Activated CD4-positive, alpha-beta T cell treated with anti-CD3 and anti-CD28 coated beads, Interleukin-2, amount 50 U/mL, for 1 hour (primary cell): ENCODE measurements at places on chromosomes 1 and 21.

- no peak for DNase-seq
Measured at GRCh38 chr21:34935452-34935851, 113.7 kb downstream of the RUNX1 start.

GRCh38 chr1:31828341-31828740, 12.5 kb upstream of the SPOCD1 start:
- DNase-seq = no peak

DNA sequence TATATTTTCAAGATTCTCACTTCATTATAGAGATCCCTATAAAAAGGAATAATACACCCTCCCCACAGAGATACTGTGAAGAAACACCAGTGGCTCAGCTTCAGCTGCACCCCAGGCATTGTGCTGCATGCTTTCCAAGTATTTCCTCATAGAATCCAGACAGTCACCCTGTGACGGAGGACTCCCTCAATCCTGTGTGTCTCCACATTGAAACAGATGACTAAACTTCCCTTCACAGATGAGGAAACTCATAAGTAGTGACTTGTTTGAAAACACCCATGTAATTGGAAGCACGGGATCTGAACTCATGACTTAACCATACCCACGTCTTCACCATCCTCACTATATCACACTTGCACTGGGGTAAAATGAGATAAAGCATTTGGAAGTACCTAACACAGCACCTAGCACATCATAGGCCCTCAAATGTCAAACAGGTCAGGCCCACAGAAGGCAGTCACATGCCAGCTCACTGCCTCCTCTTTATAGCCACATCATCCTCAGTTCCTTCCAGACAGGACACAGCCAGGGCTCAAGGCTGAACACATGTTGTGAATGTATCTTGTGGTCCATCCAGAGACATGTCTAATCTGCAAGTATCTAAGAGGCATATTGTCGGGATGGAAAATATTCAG, 55.2 kb downstream of the GPR161 start:
- DNase-seq = no peak

GRCh38 chr1:61585714-61586113, 139.2 kb downstream of the TM2D1 start:
- DNase-seq = no peak

DNA sequence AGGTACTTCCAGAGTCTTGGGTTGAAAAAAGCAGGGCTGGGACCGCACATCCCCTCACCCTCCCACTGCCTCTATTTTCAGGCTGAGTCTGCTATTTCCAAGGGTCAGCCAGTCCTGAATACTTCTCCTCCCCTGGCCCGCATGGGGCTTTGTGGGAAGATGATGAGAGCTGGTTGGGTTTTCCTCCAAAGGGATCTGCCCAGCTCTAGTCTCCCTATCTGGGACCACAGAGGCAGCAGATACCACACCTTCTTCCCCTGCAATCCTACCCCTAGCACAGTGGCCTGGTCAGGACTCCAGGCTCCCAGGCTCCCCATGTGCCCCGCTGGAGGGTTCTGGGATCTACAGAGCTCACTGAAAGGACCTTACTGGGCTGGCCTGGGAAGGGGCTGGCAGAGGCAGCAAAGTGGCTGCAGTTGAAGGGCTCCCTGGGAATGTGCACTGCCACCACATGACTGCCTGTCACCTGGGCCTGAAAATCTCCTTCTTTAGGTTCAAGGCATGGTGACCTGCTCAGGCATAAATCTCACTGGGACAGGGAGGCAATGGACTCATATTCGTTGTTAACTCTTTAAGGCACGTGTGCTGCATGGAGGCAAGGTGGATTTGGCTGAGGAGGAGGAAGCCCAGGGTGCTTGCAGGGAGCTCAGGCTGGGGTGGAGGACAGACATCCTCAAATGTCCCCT, 13.1 kb downstream of the CACNA1S start:
- DNase-seq = no peak

DNA sequence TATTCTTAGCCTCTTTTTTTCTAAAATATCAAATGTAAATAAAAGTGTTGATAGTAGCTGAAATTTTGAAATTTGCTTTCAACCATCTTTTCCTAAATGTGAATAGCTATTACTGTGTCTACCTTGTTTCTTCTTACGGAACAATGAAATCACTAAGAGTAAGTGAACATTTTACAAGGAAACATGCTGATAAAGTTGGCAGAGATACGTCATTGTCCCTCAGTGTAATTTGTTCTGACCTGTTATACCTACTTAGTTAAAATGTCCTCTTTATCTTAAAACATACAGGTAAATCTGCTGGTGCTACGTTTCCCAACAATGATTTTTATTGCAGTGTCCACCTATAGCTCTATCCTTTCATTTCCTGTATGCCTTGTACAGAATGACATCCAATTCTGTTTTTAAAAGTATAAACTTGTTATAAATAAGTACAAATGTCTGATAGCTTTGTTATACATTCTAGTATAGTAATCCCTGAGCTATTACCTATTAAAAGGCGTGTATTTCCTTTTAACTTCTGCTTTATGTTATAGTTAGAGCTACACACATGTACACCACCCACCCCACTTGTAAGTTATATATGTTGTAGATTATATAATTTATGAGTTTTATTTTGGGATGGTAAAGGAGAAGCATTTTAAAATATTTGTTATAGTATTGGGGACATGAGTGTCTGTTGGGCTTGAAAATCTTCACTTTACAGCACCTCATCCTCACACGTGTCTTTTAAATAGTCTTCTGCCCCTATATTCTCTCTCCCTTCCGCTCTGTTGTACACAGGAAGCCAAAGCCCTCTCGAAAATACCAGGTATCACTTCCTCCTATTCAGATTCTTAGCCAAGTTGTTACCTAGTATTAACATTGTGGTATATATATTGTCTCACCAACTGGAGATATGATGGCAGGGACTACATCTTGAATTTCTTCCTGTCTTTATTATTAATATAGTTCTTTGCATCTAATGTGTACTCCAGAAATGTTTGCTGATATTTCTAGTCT, 25.2 kb downstream of the LAMC1 start:
- no peak for DNase-seq

- no peak for DNase-seq
Measured at GRCh38 chr1:109808703-109809102, 45.0 kb upstream of the EPS8L3 start.

DNA sequence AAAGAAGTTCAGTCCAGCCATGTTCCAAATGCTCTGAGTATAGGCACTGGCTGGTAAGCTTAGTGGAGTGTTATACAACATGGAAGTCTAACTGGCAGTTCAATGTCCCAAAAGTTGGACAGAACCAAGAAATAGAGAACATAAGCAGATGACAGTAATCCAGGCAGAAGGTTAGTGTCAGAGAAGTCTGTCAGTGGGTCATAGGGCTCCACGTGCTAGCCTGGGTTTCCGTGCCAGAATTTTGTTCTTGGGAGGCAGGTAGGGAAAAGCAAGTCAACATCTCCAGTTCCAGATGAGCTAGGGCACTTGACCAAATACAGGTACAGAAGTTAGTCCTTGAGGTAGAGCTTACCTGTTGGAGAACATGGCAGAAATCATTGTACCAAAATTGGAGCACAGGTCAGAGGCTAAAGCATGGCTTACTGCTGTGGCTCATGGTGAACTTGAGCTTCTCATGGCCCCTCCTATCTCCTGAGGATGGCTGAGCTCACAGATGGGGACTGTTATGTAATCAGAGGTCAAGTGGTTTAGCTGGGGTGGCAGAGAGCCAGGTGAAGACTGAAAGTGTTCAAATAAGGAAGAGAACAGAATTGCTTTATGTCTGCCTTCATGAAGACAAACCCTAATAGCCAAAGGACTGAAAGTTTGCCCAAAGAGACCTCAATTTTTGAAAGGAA, 170.8 kb downstream of the NFIA start:
- no peak for DNase-seq

- no peak for DNase-seq
Measured at GRCh38 chr1:62285984-62286785, 33.0 kb downstream of the KANK4 start.

- DNase-seq = no peak
Measured at GRCh38 chr1:193516755-193517388, 330.5 kb upstream of the B3GALT2 start.

- no peak for DNase-seq
Measured at GRCh38 chr21:32916522-32917099, 109.1 kb upstream of the OLIG2 start.

- DNase-seq = no peak
Measured at GRCh38 chr1:235468970-235469369, 35.3 kb downstream of the B3GALNT2 start.

GRCh38 chr1:20110679-20111078, 8.7 kb downstream of the PLA2G2D start:
- no peak for DNase-seq

DNA sequence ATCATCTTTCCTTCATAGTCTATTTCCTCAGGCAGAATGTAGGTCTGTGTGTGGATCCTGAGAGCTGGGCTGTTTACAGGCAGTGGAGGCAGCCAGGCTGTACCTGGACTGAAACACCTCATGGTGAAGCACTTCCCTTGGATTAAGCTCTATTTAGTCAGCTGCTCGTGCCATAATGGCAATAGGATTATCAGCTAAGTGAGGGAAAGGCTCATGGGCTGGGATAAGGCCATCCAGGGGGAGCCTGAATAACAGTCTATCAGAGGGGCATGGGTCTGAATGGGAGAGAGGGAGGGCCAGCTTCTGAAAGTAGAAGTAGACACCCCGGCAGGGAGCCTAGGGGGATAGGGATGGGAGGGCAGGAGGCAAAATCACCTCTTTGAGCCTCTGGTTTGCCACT, 8.3 kb downstream of the RNASEL start:
- DNase-seq = no peak

DNA sequence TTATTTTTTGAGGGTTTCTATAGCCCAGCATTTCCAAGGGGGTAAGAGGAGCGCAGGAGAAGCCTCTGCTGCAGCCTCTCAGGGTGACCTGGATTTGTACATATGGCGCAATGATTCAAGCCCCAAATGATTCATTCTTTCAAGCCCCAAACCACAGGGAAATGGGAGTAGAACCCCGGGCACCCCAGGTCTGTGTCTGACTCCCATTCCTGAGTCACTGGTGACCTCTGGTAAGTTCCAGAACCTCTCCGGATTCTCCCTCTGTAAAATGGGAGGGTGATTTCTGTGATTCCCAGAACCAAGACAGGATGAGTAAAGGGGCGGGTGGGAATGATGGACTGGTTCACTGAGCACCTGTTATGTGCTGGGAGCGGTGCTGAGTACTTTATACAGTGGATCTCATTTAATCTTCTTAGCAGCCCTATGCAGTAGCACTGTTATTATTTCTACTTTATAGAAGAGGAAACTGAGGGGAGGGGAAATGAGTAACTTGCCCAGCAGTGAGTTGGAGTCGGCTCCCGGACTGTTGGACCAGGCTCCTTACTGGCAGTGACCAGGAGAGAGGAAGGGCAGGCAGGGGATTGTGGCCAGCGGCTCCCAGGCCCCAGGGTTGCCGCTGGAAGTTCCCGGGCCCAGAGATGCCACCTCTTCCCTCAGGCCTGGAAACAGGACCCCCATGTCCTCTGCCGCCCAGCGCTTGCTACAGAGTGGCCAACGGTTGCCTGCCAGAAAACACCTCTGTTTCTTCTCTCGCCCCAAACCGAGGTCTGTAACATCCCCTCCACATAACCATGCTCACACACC, 20.3 kb upstream of the SLC26A9 start:
- no peak for DNase-seq

GRCh38 chr1:75174031-75174760, 40.0 kb downstream of the LHX8 start:
- no peak for DNase-seq

DNA sequence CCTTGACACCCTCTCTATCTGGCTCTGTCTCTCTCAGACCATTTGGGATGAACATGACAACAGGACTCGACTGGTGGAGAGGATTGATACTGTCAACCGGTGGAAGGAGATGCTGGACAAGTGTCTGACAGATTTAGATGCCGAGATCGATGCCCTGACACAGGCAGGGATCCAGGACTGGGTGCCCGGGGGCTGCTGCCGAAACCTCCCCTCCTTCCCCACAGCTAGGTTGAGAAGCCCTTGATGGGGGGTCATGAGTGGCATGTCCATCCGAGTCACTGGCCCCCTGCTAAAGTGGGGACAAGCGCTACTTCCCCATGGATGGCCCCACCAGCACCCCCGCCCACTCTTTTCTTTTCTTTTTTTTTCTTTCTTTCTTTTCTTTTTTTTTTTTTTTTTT, 1.2 kb downstream of the TEKT2 start:
- DNase-seq = no peak

- DNase-seq = no peak
Measured at GRCh38 chr1:118988186-118989005, at the start of gene TBX15. TSS of gene TBX15 (minus strand) at chr1:118988343. CDS start at chr1:118987795, 548 bp downstream.

DNA sequence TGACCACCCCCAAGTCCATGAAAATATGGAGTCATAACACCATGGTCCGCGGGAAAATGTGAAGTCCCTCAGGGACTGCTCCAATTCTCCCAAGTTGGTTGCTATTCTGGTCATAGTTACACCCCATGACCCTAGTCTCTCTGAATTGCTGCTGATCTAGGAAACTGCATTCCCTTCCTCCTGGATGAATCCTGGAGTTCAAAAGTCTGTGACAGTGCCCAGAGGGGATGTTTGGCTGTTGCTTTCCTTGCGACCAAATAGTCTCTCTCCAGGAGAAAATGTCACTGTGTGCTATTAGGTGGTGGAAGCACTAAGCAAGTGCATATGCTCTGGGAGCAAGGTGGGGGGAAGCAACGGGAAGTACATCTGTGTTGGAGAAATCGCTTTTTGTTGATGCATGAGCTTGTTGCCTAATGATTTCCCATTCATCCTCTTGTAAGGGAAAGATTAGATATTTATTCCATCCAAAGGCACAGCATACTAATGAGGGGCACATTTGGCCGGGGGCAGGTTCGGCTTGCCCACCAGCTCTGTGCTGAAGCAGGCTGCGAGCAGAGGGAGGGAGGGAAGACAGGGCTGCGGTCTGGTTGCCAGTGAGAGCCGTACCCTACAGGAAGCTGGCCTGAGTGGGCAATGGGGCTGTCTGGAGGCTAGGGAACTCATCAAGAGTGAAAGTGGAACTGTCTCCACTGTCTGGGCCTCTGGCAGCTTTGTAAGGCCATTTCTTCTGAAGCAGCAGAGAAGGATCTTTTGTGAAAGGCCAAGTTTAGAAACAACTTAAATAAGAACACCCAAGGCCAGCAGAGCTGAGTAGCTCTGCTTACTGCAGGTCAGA, 27.2 kb downstream of the SYT6 start:
- DNase-seq = no peak

DNA sequence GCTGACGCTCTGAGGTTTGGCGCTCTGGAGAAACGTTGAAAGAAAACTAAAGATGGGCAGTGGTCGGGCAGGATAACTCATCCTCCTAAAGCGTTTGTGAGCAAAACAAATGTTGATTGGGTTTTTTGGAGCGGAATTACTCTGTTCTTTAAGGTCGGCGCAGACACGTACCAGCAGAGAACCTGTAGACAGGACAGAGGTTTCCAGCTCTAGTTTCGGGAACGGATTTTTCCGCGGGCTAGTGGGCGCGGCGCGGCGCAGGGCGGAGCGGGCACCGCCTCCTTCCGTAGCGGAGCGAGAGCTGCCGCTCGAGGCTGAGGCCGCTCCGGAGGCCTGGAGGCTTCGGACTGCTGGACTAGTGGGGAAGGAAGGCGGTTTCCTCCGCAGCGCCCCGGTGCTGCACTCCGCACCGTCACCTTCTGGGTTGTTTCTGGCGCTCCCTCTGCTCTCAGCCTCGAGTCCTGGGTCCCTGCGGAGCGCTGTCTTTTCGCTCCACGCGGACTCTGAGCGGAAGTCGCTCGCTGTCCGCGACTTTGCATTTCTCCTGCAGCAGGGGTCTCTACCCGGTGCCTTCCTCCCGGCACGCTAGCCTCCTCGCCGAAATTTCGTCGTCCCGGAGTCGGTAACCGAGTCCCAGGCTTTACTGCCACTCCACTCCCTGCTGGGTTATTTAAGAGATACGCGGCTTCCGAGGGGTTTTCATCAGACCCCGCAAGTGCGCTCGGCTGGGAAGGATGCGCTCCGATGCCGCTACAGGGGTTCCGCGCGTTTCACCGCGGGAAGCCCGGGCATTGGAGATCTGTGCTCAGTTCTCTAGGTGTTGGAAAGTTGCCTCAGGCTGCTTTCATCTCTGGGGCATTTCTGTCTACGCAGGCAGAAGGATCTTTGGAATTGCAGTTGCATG, 7.0 kb downstream of the FOXD2 start:
- DNase-seq = no peak
